GM19239 (cell line): ENCODE measurements at places on chromosomes 16 and 17.

GRCh38 chr17:19288453-19288852 lies 51.3 kb downstream of the EPN2 start:
- no peak for DNase-seq

GRCh38 chr17:36657763-36658490 lies 56.5 kb downstream of the MRM1 start:
- no peak for DNase-seq

DNA sequence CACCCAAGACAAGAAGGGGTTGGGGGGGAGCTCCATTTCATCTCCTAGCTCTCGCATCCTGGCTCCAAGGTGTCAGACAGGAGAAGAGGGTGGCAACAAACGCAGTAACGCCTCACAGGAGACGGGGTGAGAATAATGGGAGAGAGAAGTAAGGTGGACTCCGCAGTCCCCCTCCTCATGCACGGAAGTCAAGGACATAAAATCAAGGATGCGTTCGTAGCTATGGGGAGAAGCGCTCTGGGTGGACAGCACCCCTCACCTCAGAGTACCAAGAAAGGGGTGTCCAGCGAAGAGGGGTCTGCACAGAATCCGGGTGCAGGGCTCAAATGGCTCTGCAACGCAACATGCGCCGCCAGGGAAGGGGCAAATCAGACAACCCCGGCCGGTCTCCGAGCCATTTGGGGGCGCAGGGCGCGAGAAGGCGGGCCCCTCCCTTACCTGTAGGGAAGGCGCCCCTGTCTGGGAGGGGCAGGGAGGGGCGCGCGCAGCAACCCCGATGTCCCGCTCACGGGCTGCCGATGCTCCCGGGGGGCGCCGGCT lies 555 bp downstream of the HDAC5 start:
- DNase-seq: no peak

GRCh38 chr16:1630450-1631213 lies 18.5 kb downstream of the CRAMP1 start:
- no peak for DNase-seq

DNA sequence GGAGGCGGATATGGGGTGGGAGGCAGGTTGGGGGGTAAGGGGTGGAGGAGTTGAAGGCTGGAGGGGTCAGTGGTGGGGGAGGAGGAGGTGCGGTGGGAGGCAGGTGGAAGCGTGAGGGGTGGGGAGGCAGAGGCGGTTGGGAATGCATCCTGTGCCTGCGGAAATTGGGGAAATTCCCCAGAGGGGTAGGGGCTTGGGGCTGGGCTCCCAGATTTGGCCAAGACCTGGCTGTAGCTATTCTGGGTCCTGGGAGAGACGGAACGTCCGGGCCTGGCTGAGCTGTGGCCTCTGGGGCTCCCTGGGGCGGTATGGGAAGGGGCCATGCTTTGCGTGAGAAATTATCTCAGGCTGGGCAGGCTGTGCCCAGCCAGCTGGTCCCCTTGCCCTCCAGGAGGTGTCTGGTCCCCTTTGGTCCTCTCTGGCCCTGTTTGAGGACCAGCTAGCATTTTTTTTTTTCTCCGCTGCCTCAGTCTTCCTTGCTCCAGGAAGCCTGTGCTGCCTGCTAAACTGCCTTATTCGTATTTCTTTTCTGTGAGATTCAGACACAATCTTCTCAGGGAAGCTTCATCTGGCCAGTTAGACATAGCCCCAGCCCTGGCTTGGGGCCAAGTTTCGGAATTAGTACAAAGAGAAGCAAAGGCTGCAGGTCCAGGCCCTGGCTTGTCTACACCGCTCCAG lies 7.3 kb upstream of the TRPV2 start:
- peak; percentile 73 for DNase-seq

DNA sequence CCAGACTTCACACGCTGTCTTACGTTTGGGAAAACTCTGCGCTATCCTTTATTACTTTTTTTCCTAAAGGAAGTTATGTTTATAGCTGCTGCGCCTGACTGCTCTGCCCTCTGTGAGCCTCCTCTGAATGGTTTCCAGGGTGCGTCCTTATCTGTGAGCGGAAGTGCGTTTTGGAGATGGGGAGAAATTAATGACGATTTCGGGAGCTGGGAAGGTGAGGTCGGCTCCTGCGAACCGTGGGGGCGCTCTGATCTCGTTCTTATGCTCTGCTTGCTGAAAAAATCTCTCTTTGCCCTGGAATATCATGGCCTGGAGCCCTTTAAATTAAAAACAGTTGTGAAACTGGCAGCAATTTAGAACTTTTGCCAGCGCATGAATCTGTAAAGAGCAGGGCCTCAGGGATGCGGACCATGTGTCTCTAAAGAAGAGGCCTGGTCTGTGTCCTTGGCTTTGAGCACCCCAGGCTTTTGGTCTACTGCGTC lies 135.7 kb upstream of the ZFHX3 start:
- DNase-seq: no peak

- DNase-seq: no peak
These were observed 84.9 kb downstream of the TBC1D16 start for GRCh38 chr17:79950751-79951150.

- DNase-seq: peak; percentile 19
These were observed 40.7 kb upstream of the ANKFY1 start for GRCh38 chr17:4304417-4305027.

DNA sequence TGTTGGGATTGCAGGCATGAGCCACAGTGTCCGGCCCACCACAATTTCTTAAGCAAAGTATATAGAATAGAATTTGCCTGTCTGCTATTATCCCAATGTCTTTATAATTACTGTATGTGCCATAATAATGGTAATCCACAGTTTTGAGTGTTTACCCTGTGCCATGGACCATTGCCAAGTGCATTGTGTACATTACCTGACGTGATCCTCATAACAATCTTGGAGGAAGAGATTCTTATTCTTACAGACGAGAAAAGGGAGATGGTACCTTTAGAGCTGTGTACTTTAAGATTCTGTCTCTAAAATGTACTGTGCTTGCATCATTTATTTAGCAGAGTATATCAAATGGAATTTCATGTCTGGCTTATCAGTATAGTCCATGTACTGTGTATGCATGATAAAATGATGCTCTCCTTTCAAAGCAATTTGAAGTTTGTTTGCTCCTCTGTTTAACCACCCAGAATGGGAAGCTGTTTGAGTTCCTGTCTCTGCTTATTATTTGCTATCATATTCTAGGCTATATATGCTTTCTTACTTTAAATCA lies 13.8 kb upstream of the CDR2 start:
- DNase-seq: no peak

- DNase-seq: no peak
These were observed 27.5 kb downstream of the EPN2 start for GRCh38 chr17:19264681-19265080.

DNA sequence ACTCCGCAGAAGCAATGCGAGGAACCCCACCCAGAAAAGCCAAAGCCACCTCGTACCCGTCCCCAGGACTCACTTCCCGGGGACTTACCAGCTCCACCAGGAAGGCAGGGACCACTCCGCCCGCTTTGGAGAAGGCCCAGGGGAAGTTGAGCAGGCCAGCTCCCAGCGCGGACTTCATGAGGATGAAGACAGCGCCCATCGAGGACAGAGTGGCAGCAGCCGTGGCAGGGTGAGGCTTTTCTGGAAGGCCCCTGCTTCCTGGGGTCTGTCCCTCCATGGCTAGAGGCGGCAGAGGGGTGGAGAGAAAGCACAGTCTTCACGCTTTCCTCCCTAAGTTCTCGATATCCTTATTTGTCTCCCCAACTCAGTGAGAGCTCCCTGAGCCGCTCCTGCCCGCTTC lies 714 bp downstream of the SLC38A8 start:
- no peak for DNase-seq

- no peak for DNase-seq
These were observed at the start of gene SOCS3 for GRCh38 chr17:78359997-78360370. Gene SOCS3 (minus strand): TSS chr17:78360077. CDS start chr17:78359095, 982 bp downstream.

DNA sequence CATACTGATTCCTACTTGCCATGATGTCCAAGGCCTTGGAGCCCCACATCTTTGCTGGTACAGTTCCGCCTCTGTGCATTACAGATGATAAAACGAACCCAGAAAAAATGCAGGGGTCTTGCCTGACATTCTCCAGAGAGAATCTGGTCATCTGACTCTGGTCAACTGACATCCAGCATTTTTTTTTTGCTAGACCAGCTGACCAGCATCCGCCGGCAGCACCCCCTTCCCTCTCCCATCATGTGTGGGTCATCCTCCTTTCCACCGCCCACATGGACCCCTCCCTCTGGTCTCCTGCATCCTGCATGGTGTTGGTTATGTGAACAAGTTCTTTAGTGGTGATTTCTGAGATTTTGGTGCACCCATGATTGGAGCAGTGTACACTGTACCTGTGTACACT lies 47.1 kb downstream of the CDH1 start:
- DNase-seq: no peak

GRCh38 chr16:85395913-85396878 lies 216.9 kb upstream of the GSE1 start:
- DNase-seq: no peak

- DNase-seq: no peak
These were observed 1.6 kb downstream of the COASY start for GRCh38 chr17:42563543-42563942.

DNA sequence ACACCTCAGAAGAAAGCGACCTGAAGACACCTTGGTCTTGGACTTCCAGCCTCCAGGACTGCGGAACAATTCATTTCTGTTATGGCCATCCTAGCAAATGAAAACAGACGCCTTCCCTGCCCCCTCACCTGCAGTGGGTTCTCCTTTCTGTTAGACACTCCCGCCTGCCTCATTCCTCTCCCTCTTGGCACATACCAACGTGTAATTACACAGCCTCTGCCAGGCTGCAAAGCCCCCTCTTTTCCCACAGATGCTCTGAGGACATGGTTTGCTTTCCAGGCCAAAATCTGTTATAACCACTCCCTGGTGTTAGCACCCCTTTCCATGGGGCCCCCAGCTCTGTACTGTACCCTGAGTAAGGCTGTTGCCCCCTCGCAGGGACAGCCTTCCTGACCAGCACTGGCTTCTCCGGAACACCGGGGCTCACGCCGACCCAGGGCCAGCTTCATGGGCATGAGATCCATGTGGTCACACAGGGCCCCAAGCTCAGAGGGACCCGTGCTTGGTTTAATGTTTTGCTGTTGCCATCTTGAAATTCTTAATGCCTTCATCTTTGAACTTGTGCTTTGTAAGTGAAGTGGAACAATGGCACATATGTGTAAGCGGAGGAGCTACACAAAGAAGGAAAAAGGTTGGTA lies 64.1 kb downstream of the SDK2 start:
- no peak for DNase-seq

DNA sequence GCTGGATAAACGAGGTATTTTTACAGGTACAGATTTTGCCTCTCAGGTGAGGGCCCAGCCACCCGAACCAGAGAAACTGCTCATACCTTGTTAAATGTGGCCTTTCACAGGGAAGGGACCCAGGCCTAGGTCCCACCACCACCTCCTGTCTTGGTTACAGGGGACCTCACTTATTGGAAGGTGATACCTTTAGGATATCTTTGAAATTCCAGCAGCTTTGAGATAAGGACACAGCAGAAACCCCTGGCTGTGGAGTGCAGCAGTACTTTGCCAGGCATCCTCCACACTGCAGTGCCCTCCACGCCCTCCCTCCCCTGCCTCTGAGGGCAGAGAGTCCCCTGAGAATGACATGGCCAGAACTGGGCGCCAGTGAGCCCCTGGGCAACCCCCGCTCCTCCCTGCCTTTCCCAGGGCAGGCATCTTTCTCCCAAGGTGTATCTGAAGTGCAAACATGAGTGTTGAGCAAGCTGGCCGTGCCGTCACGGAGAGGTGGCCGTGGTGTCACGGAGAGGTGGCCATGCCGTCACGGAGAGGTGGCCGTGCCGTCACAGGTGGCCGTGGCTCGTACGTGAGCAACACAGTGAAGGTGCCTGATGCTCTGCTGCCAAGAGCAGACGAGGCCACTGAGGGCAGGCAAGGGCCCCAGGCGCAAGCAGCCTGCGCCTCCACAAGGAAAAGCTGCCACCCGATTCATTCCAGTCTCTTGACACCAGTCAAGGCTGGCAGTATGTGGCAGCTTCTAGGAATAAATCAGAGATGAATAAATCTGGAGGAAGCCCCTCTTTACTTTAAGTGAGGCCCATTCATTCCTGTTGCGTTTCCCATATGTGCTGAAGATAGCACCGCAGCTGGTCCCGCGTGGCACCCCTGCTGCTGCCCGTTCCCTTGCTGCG lies 134.5 kb upstream of the CHMP6 start:
- no peak for DNase-seq

DNA sequence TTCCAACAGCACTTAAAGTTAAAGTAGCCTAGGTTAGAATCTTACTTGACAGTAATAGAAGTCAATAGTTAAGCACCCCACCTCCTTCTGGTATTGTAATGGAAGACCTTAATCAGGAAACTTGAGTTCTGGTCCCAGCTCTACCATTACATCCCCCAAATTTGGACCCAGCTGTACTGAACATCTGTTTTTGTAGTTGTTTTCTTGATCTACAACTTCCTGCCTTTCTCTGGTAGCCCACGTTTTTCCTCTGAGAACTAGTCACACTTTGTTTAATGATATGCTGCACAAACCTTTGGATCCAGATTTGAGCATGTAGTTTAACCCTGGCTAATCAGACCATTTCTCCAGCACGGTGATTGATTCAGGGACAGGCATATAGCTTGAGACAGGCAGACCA lies 505.0 kb downstream of the HS3ST4 start:
- no peak for DNase-seq

DNA sequence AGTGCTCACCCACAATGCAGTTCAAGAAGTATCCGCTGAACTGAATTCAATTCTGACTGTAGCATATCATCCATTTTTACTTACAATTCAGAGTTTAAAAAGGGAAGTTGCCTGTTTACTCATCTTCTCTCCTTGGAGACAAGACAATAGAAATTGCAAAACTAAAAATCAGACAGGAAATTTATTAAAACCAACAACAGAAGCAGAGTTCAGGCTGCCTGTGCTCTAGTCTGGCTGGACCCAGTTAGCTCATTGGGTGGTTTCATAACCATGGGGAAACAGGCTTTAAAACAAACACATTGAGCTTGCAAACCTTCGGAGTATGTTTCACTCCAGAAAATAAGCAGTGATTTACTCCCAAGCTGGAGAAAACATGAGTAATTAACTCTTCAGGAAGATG lies 321.4 kb downstream of the GRIN2A start:
- DNase-seq: no peak
